ENCODE measurements at places on chromosomes 6 and 20.

GRCh38 chr20:63072991-63073737 lies 66.4 kb upstream of the BHLHE23 start:
- no peak for DNase-seq

DNA sequence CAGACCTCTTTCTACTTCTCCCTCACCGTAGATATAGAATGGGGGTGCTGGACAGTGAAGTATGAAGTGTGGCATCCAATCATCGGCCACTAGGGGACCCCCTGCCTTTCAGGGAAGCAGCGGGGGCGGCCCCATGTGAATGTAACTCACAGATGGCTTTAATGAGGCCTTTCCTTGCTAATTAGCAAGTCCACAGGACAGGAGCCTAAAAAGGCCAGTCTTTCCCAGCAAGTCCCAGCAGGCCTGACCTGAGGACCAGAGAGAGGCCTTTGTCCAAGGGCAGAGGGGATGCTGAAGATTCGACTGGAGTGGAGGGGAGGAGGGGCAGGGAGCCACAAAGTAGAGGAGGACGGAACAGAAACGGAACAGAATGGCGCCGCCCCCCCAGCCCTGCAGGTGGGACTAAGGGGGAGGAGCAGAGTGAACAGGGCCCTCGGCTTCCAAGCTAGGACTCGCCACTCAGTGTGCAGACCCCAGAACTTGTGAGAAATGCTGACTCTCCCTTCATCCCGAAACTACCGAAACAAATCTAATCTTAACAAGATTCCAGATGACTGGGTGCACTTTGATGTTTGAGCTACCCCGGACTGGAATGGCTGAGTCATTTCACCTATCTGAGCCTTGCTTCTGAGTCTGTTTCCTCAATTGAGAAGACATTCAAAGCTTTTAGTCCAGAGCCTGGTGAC lies 5.8 kb downstream of the C6orf132 start:
- peak; percentile 77 for DNase-seq

- peak; percentile 77 for DNase-seq
Measured at GRCh38 chr6:27547157-27548075, 74.5 kb upstream of the ZNF184 start.

GRCh38 chr6:26215585-26216358 lies 128.5 kb downstream of the HFE start:
- peak; percentile 28 for DNase-seq

DNA sequence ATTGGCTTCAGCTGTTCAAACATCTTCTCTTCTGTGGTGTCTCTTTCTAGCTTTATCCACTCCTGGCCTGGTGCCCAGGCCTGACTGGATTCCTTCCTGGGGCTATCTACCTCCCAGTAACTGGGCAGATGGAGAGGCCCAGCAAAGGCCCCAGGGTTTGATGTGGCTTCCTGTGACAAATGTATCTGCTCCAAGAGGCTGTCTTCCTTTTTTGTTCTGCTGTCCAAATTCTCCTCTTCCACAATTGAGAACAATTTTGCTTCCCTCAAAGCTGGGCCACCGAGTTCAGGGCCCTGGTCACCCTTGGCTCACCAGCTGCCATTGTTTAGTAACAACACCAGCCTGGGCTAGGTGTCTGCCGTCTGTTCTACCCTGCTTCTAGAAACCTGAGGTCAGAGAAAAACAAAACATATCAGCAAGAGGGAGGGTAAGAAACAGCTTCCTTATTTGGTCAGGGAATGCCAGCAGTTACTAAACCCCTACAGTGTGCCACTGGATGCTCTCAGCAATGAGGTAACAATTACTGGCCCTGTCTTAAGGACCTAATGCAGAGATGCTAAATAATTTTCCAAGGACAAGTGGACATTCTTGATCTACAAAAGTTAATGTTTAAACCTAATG lies 3.9 kb downstream of the ZFP57 start:
- DNase-seq, result peak; percentile 45

GRCh38 chr6:132364306-132365074 lies 36.8 kb downstream of the MOXD1 start:
- no peak for DNase-seq

DNA sequence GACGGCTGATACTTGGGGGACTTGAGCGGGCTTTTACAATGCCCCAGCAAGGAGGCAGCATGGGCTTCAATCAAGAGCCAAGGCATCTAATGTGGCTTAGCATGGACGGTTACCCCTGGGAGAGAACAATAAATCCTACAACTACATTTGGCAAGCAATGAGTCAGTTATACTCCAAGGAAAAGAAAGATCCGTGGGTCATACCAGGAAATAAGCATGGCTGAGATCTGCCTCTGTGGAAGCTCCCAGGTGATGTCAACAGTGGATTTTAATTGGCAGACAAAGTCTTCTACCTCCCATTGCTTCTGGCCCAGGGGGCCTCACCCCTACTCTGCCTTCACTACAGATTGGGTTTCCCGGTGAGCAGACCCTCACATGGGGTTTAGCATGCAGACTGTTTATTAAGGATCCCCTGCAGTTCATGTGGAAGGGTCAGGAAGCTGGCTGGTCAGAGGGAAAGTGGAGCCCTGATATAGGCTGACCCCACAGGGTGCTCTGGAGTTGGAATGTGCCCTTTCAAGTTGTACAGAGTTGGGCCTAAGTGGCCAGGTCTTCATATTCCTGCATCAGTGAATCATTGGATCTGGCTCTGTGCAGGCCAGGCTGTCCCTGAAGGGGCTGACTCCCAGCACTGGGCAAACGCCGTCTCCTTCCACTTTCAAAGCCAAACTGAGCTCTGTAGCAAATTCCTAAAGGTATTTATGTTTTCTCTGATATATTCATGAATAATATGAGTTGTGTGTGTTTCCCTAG lies 91.3 kb upstream of the GGTLC1 start:
- no peak for DNase-seq

DNA sequence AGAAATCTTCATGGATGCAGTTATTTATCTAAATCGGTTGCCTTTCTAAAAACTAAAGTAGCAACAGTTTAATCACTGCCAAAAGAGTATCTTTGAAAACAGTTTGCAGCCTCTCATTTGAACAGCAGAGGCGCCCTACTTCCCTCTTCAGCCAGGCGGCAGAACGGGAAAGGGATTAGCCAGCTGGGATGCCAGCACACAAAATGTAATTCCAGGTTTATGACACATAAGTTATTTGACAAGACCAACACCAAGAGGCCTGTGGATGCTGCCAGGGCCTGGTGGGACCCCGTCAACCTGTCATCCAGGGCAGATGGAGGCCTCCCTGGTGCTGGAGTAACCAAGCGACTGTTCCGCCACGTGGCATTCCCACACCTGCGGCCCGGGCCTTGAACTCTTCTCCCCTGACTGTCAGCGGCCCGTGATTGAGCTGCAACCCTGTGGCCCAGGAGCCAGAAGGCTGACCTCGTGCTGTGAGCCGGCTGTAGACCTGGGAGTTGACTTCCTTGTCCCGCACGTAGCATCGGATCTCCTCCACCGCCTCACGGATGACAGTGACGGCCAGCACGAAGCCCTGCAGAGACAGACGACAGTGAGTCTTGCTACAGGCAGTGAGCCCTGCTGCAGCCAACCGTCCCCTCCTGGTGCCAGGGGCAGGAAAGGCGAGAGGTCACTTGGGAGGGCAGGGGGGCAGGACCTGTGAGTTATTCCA lies 55.5 kb downstream of the ATP9A start:
- DNase-seq, result peak; percentile 49

GRCh38 chr6:159633196-159633595 lies 59.8 kb downstream of the SOD2 start:
- DNase-seq, result peak; percentile 49

DNA sequence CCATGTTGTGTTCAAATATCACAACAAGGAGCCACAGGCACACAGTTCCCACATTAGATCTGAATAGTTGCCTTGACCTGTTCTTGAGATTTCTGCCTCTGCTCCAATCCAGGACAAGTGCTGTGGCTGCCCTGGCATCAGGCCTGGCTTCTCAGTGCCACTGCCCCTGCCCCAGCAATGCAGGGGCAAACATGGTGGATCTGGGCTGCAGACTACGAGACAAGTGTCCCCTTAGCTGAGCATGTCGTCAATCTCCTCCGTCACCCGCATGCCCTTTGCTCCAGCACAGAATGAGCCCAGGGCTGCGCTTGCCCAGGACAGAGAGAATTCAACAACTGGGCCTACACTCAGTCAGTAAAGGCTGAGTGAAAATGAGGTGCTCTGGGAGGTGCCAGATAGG lies 201.6 kb downstream of the SYNDIG1 start:
- no peak for DNase-seq

DNA sequence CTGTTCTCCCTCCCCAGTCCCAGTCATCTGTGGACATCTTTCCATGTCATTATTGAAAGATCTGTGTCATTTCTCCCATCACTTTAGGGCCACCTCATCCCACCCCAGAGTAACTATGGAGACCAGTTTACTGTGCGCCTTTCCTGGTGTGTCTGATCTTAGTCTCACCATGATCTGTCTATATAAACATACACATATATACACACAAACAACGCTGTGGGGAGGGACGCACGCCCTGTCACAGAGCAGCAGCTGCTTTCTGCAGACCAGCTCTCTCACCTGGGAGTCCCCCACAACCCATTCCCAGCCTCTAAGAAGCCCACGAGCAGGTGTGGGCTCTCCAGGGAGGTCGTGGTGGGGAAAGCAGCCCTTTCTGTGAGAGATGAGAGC lies 68.1 kb upstream of the TOX2 start:
- no peak for DNase-seq

GRCh38 chr6:145469021-145469420 lies 266.3 kb downstream of the EPM2A start:
- DNase-seq, result no peak

DNA sequence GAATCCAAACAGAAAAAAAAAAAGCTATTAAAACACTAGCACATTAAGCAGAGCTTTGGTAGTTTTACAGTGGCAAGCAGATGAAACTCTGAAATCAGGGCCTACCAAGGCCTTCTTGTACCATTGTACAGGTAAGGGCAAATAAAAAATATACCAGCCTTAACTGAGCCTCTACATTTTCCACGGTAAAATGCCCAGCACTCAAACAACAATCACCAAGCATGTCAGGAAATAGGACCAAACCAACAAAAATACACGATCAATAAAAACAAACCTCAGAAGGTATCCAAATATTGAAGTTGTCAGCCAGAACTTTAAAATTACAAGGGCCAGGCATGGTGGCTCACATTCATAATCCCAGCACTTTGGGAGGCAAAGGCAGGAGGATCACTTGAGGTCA lies 18.3 kb downstream of the TRERF1 start:
- no peak for DNase-seq

DNA sequence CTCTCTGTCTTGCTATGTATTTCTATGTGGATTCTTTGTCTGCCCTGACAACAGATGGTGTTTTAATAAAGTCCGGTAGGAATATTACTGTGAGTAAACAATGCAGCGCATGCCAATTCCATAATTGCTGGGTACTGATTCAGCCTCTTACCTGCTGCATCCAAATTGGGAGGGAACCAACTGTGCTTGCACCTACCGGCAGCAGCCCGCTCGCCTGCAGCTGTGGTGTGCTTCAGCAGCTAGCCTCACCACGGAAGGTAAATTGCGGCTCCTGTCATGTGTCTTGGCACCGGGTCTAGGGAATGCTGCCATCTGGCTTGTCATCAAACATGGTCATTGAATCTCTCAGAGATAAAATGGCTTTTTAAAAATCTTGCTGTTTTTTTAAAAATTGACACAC lies 704.8 kb upstream of the SLC35B3 start:
- no peak for DNase-seq

GRCh38 chr20:14210146-14210545 lies 127.3 kb downstream of the FLRT3 start:
- no peak for DNase-seq

DNA sequence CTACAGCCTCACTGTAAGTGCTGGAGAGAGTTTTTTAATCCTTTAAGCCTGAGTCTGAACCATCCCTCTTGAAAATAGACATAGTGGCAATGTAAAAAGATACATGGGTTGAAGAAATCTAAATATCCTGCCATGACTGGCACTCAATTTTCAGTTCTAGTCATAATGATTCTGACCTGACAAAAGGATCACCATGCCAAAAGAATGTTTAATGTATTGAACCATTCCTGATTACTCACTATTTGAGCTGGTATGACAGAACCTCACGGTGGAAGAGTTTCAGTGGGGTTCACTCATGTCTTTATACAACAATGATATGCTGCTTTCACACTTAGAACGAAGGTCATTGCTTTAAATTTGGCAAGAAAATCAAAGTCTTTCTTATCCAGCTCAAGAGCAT lies 93.4 kb downstream of the HIVEP2 start:
- DNase-seq, result no peak

DNA sequence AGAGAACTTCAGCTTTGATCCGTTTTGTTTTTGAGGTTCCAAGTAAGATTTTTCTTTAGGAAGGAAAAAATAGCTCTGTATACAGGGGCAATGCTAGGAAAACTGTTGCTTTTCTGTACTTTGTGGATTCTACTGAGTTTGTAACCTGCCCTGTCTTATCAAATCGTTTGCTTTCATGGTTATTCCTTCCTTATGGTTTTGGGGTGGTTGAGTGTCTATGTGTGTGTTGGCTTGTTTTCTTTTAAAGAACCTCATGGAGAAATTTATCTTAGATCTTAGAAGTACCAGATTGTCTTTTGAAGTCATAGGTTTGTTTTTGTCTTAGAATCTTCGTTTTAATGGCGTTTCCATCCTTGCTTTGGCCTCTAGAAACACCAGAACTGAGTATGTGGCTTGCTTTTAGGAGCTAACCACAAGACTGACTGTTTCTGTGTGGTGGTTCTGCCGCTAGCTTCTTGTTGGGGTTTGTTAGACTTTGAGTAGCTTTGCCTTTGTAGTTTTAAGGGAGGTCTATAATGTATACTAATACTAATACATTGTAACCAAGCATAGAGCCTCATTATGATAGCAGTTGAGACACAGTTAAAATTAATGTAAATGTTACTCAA lies 86.8 kb downstream of the RPP40 start:
- DNase-seq, result no peak

DNA sequence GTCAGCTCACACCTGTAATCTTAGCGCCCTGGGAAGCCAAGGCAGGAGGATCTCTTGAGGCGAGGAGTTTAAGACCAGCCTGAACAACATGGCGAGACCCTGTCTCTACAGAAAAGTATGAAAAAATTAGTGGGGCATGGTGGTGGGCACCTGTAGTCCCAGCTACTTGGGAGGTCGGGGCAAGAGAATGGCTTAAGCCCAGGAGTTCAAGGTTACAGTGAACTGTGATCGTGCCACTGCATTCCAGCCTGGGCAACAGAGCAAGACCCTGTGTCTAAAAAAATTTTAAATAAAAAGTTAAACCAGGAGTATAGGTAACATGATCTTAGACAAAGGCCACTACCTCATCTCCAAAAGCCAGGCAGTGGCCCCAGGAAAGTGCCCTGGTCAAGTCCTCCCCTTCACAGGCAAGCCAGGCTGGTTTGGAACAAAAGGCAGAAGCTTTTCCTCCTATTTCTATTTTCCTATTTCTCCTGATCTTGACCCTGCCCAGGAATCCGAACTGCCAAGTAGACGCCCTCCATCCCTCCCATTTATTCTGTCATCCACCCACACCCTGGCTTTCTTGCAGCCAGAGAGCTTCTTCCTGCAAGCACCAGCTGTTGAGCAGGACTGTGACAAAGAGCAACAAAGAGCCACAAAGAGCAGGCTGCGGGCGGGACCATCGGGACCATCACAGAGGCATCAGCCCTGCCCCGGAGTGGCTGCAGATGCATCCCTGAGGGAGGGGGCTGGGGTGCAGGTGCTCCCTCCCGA lies 149.9 kb upstream of the AFDN start:
- no peak for DNase-seq
